ENCODE measurements at places on chromosomes 5 and 9.

GRCh38 chr5:80620211-80620610 is 34.2 kb upstream of the MSH3 start:
- DNase-seq, result peak; percentile 83

GRCh38 chr5:38467353-38468040 is 88.9 kb downstream of the LIFR start:
- peak; percentile 43 for DNase-seq

DNA sequence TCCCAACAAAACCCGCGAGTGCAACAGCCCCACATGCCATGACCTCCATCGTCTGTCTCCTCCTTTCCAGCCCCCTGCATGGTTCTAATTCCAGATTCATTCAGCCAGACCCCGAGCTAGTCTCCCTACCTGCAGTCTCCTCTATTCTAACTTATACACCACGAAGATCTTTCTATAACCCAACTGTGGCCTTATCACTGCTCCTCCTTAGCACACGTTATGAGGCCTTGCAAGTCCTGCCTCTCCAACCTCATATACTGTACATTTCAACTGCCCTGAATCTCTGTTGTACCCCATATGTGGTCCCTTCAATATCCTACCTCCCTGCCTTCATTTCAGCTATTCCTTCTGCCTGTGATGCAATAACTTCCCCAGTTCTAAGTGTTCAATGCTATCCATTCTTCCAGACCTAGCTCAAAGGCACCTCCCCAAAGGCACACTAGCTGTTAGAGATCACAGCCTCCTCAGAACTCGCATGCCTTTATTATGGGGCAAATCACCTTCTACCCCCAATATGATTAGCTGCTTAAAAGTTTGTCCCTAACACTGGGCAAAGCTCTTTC is 215.1 kb upstream of the TRIM32 start:
- no peak for DNase-seq

GRCh38 chr5:56402266-56403220 is 169.4 kb upstream of the ANKRD55 start:
- DNase-seq, result peak; percentile 13

DNA sequence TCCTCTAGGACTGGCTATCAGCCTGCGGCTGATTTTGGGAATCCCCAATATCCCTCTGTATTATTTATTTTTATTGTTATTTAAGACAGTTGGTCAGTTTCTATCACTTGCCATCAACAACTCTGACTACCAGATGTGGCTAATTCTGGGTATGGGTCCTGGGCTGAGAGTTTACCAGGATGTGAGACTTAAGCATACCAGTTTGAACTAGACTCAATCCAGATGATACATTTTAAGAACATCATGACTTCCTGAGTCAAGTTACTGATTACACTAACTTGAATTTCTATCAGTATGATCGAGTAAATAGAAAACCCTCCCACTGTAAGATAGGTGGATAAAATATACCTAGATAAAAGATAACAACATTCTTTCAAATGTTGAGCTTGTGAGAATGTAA is 634.0 kb downstream of the MAT2B start:
- no peak for DNase-seq

DNA sequence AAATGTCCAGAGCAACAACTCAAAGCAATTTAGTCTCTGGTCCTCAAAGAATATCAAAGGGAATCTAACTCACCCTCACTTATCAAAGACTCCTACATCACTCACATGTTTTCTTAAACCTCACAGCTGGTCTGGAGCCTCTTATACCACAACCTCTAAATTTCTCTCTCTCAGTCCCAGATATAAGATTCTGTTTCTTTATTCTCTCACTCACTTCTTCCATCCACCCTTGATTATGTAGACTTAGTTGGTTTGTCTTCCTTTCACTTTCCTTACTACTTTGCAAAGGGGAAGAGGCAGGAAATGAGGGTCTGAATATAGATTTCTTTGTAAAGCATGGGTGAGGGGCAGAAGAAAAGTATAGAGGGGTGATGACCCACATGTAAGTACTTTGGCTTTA is 75.4 kb upstream of the STARD4 start:
- no peak for DNase-seq

DNA sequence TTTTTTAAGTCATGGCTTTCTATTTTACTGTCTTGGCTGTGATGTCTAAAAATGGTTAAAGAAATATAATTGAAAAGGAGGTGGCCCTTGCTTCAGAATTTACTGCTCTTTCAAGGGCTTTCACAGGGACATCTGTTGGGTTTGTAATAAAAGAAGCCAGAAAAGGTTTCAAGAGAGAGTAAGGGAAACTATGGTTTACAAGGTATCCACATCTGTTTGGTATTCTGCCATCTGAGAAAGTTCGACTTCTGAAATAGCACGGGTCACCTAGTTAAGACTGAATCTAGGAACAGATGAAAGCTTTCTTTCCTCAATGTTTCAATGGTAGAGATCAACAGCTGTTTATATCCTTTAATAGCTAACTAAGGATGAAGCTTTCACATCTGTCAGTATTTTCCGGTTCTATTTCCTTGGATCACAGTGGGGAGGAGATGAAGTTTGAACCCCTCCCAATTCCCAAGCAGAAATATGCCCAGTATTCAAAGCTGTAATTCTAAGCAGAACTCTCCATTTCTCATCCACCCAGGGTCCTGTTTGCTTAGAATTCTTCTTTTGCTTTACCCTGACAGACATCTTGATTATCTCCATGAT is 72.8 kb upstream of the IFNK start:
- no peak for DNase-seq

- DNase-seq, result no peak
Observed at GRCh38 chr9:133842721-133843227, 104.6 kb upstream of the SARDH start.

GRCh38 chr9:118023644-118024043 is 319.4 kb downstream of the TLR4 start:
- DNase-seq, result no peak

DNA sequence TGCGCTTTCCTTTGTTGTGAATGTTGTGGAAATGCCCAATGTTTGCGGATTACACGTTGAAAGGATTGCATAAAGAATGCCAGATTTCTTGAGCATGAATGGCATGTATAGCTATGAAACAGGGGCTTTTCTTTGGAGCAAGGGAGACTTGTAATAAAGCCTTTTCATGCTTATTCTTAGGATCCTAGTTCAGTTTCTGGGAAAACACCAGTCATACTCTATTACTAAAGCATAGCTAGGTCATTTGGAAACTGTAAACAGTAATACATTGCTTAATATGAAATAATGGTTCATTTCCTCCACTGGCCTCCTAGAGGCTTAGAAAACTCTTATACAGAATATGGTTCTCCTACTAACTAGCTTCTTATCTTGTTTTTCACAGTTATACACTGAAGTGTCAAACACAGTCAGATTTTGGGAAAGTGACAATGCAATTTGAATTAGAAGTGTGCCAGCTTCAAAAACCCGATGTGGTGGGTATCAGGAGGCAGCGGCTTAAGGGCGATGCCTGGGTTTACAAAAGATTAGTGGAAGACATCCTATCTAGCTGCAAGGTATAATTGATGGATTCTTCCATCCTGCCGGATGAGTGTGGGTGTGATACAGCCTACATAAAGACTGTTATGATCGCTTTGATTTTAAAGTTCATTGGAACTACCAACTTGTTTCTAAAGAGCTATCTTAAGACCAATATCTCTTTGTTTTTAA is 104.2 kb downstream of the MELK start:
- DNase-seq, result no peak

DNA sequence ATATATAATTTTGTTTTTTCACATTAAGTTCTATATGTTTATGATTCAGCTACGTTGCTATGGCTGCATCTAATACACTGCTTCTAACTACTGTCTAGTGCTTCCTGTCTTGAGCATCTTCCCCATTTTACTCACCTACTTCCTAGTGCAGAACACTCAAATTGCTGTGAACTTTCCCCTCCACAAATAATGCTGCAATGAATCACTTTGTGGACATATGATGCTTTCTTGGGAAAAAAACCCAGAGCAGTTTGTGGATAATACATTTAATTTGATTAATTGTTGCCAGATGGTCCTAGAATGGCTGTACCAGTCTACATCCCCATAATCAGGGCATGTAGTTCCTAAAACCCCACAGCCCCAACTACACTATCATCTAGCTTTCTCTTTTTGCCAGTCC is 18.5 kb downstream of the CD180 start:
- DNase-seq, result peak; percentile 35

GRCh38 chr5:132753135-132753987 is 6.1 kb downstream of the CCNI2 start:
- no peak for DNase-seq

DNA sequence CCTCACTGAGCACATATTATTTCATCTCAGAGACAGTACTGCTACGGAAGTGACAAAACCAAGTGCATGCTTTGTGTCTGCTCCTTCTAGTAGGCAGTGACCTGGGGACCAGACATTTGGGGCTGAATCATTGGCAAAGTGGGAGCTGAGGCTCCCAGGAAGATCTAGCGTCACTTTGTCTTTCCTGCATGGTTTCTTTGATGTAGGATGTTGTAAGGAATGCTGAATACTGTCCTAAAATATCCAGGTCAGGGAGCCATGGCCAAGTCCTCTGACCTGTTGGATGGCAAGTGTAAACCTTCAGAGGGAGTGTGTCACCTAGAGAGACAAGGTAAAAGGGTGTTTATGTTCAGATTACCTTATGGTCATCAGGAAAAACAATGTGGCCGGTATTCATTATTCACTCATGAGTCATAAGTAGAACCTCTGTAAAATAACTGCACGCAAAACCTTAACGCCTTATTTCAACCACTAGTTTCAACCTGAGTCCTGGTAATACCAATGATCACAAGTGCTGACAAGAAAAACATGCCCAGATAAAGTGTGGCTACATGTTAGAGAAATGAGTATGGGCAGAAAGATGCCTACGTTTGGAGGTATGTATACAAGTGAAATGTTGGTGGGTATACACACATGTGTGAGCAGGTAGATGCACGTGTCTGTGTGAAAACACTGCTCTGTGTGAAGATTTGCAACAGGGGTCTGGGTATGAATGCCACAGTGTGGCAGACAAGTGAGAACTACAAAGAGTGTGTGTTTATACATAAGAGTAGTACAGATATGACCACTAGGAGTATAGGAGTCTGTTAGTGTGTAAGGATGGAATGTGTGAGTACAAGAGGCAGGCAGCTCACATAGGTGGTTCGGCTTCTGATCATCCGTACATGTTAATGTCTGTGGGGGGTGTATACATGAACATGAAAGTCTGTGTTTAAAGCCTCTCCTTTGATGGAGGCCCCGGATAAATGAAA is 263.9 kb downstream of the SPOCK1 start:
- peak; percentile 76 for DNase-seq

DNA sequence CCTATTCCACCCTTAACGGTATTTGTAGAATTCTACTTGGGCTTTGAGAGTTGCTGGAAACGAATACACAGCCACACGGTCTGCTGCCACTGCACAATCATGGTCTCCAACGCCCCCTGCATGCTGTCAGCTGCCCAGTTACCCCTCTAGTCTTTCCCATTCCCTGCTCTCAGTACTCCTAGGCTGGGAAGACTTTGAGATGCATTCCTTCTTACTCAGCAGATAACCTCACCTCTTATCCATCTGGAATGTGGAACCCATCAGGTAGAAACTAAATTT is 92.8 kb downstream of the ANKH start:
- no peak for DNase-seq

DNA sequence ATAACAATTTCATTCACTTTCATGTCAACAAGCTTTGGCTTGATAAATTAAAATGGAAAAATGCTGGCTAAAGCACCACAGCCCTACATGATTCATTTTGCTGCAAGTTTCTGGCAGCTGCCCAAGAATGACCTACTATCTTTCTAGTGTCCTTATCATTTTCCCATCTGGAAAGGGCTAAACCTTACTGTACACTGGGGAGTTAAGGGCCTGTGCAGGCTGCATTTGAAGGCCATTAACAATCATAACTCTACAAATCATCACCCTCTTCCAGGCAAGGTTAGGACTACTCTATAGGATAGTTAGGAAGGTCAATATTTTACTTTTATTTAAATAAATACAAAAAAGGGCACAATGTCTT is 579.7 kb upstream of the ZNF608 start:
- peak; percentile 84 for DNase-seq
